Stimulated activated CD4-positive, alpha-beta T cell treated with anti-CD3 and anti-CD28 coated beads, Interleukin-1b, Interleukin-23, amount 100 ng/mL, for 1 hour (primary cell): ENCODE measurements at places on chromosomes 3 and 15.

GRCh38 chr3:71303627-71304200 is 279.8 kb downstream of the FOXP1 start:
- no peak for DNase-seq

DNA sequence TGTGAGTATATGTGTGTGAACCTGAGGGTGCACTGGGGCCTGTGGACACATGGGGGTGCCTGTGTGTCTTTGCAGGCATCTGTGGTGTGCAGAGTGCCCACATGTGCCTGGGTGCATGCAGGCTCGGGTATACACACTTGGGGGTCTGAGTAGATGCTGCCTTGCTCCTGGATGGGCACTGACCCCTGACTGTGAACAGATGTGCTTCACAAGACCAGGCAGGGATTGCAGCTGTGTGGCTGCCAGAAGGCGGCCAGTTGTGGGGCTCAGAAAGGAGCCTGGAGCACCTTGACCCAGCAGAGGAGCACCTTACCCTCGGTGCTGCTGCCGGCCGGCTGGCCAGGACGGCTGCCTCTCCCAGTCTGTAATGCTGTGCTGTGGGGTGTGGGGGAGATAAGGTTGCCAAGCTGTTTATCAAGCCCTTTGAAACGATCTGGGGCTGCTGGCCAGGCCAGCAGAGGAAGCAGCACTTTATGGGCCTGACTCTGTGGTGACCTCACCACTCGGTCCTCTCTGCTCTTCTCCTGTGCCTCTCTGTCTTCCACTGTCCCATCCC is 55.5 kb upstream of the MRPS22 start:
- no peak for DNase-seq

GRCh38 chr3:169931747-169932520 is 20.6 kb downstream of the SAMD7 start:
- no peak for DNase-seq

- no peak for DNase-seq
Measured at GRCh38 chr3:160194438-160194837, 30.8 kb upstream of the C3orf80 start.

DNA sequence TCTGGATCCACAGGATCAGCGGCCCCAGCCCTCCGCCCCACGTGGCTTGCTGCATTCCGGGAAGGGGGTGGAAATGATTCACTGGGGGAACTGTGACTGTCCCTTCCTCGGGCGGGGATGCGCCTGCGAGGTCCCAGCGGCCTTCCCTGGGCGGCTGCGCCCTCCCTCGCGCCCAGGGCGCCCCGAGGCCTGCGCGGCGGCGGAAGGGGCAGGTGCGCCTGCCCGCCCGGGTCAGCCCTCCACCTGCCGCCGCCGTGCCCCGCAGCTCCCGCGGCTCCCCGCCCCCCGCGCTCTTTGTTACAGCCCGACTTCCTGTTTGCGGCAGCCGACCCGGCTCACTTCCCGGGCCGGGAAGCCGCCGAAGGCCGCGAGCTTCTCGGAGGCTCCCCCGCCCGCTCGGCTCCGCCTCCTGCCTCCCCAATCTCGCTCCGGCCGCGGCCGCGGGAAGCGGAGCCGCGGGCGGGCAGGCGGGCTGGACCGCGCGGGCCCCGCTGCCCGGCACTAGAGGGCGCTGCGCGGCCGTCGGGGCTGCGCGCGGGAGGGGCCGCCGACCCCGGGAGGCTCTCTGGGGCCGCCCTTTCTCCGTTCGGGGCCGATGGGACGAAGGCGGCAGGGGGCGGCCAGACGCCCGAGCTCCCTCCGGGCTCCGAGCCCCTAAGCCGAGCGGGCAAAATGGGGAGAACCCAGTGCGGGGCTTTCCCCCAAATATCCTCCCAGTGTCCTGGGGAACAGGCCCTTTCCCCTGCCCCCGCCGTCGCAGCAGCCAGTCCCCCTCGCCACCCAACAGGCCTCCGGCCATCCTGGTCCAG is 11.5 kb upstream of the CHAC1 start:
- peak; percentile 25 for DNase-seq

GRCh38 chr3:158134363-158134762 is 24.5 kb downstream of the RSRC1 start:
- DNase-seq, result no peak

DNA sequence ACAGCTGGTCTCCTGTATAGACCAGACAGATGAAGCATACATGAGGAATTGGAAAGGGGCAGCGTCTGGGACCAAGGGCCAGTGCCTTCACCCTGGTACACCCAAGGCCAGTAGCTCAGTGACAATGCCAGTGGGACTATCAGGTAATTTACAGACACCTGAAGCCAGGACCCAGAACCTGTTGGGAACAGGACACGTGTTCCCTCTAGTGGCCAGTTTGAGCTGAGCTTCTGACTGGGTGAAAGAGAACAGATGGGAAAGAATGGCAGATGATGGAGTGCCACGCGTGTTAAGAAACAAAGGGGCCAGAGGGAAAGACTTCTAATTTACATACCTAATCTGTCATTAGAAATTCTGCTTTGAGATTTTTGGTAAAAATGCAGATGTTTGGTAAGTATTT is 5.1 kb upstream of the SLC25A38 start:
- DNase-seq, result peak; percentile 16

DNA sequence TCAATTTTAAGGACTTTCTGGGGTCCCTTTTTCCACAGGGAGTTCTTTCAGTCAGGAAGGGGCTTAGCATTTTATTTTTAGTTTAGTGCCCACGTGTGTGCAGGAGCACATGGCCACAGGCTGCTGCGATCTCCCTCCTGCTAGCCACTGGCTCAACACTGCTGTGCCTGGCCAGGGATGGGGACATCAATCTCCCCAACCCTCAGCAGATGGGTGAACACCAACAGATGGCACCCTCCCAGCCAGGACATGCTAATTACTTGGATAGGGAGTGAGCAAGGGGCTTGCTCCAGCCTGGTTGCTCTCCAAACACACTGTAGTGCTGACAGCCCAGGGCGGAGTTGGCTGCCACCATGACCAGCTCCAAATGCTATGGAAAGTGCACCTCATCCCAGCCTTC is 7.4 kb upstream of the RIOX2 start:
- DNase-seq, result no peak
